ENCODE measurements at places on chromosomes 5 and 9. TPM values are rescaled to one million over a fixed set of nuclear protein-coding genes. Genes with fewer than 3 reads are reported as not detected.

FYB1 gene
- 499 TPM for total RNA-seq

WNK2 gene
- not detected for total RNA-seq

SPINK7 gene
- not detected for total RNA-seq

TERT gene
- 0.10 TPM for total RNA-seq

FOXD4L4 gene
- 0.15 TPM for total RNA-seq

CDH9 gene
- total RNA-seq = not detected

GABRA1 gene
- total RNA-seq = not detected

MAMDC2 gene
- not detected for total RNA-seq

F2RL1 gene
- 1.1 TPM for total RNA-seq

PLCXD3 gene
- not detected for total RNA-seq

MEIKIN gene
- total RNA-seq = 1.5 TPM

UBE2QL1 gene
- 0.05 TPM for total RNA-seq

CYLC2 gene
- not detected for total RNA-seq

ANKRD18A gene
- total RNA-seq = 21.0 TPM

GPX3 gene
- total RNA-seq = not detected

Measured in T-helper 17 cell (primary cell).